ENCODE measurements at places on chromosomes 1 and 21.

DNA sequence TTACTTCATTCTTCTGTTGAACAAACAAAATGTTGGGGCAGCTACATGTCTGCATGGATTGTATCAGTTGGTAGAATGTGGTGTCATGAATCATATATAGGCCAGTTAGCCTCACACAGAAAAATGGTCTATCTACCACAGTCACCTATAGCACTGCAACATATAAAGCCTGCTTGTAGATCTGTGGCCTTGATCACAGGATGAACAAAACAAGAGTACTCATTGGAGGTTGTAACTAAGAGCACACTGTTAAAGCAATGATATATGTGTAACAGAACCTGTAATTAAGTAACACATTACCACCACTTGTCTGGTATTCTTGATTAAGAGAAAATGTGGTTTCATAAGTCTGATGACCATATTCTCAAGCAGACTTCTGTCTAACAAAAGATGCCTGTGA, 167.3 kb upstream of the SGIP1 start:
- no peak for DNase-seq

DNA sequence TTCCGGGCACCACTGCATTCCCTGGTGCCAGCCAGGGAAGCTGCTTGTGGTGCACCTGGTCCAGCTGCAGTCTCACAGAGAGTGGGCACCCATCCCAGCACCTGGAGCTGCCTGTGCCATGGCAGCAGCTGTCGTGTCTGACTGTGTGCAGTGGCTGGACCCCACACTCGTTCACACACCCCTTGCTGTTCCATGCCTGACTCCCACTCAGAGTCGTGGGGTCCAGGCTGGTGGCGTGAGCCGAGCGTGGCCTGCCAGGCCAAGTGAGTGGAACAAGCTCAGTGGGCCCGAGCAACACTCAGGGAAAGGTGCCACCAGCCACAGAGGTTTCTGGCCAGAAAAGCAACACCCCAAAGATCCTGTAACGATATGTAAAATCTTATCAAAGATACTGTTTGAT, 97.2 kb upstream of the KCNK1 start:
- DNase-seq, result no peak

- no peak for DNase-seq
Measured at GRCh38 chr1:15667362-15667761, 16.8 kb upstream of the PLEKHM2 start.

DNA sequence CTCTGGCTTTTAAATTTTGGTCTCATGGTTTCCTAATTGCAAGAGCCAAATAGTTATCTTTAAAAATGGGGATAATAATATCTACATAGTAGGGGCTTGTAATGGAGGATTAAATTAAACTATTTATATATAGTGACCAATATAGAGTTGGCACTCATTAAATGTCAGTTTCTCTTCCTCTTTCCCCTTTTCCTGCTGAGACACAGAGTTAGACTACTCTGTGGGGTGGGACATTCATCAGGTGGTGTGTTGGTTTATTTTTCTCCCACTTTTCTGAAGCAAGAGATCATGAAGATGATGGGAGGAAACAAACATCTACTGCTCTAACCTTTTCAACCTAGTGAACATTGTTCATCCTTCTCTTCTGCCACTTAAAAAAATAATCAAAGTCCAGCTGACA, 17.3 kb upstream of the RAP1A start:
- no peak for DNase-seq

DNA sequence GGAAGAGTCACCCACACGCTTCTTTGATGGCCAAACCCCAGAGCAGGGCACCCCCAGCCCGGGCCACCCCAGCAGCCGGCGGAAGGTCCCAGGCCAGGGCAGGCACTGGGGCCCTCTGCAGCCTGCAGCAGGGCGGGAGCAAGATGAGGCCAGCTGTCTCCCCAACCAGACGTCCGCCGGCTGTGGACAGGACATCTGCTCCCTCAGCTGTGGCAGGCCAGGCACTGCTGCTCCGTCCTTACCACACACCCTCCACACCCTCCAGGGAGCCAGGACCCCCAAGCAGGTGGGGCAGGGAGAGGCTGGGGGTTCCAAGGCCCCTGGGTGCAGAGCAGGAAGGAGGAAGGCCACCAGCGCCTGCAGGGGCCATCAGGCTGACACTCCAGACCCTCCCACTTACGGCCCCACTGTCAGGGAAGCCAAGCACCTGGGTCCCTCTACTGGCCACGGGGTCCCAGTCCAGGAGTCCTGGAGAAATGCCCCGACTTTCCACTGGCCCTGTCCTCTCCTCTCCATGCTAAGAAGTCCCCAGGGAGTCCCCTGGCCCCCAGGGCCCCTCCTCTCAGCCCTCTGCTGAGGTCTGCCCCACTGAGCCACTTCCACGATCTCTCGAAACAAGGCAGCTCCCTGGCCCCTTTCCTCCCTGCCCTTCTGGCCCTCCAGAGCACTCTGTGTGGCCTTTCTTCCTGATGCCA, 5.6 kb downstream of the WNT9A start:
- no peak for DNase-seq

DNA sequence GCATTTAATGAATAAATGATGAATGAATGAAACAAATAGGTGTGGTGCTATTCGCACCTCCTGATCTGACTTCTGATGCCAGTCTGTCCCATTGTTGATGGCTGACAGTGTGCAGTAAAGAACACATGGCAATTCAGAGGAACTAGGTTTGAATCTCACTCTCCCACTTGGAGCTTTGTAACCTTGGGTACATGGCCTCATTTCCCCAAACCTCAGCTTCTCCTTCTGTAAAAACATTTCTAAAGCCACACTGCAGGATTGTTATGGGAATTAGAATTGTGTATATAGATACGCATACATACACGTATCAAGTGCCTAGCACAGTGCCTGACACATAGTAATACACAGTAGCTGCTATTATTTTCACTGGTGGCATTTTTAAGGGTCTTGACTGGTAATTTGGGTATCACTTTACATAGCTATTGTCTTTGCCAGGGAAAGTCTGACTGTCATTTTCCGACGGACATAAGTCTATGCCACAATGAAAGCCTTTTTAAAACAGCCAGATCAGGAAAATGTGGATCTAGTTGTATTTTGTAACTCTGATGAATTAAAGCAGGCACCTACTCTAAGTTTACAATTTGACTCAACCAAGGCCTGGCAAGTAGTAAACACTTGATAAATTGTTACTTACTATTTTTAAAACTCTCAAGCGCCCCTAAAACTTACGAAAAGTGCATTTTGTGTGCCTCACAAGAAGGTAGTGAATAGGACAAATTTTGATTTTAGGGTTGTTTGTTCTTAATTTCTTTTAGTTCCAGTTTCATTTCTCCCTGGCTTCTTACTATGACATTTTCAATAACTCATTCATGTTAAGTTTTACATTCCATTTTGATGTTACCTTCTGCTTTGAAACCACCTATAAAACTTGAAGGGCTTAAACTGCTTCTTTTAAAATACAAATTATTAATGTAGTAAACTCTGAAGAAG, 164.4 kb downstream of the SDCCAG8 start:
- DNase-seq, result no peak

All from body of pancreas (tissue), 4 donors.